NCI-H146 (cell line): ENCODE measurements at places on chromosomes 16 and 17.

GRCh38 chr16:13307851-13308250 is 406.5 kb downstream of the SHISA9 start:
- DNase-seq = no peak

DNA sequence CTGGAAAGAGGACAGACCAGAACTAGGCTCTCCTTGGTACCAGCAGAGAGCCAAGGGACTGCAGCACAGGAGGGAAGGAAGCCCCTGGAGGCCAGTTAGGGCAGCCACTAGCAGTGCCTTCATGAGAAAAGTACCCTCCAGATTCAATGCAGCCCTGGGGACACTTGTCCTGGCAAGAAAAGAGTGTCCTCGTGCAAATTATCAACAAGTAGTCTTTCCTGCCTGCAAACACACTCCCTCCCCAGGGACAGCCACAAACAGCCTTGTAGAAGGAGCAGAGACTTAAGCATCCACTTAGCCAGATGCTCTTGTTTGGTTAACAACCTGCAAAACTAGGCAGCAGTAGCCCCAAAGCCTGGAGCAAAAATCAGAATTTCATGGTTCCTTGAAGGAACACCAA is 24.3 kb downstream of the CENPV start:
- DNase-seq = no peak

GRCh38 chr17:79182176-79183042 is 107.8 kb downstream of the ENGASE start:
- no peak for DNase-seq

DNA sequence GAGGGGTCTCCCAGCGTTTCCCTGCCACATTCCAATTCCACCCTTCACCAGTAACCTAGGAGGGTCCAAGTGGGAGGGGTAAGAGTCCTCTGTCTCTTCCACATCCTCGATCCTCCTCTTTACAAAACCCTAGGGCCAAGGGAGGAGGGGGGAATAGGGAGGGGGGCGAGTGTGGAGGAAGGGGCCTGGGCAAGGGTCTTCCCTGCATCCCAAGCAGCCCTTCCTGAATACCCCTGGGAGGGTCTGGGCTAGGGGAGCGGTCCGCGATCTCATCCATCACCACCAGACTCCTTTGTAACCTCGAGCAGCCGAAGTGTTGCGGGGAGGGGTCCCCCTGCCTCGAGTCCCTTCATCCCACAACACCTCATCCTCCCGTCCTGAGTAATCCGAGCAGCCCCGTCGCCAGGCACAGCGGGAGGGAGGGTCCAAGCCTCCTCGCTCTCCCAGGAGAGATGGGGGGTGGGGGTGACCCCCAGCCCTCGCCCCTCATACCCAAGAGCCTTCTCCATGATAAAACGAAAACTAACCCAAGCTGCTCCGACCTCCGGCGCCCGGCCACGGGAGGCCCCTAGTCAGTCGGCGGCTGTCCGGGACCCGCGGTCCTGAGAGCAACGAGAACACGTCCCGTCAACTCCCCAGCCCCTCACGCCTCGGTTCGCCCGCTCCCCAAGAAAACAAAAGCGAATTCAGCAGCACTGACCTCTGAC is 502 bp downstream of the SMPD3 start:
- DNase-seq = peak; percentile 53

DNA sequence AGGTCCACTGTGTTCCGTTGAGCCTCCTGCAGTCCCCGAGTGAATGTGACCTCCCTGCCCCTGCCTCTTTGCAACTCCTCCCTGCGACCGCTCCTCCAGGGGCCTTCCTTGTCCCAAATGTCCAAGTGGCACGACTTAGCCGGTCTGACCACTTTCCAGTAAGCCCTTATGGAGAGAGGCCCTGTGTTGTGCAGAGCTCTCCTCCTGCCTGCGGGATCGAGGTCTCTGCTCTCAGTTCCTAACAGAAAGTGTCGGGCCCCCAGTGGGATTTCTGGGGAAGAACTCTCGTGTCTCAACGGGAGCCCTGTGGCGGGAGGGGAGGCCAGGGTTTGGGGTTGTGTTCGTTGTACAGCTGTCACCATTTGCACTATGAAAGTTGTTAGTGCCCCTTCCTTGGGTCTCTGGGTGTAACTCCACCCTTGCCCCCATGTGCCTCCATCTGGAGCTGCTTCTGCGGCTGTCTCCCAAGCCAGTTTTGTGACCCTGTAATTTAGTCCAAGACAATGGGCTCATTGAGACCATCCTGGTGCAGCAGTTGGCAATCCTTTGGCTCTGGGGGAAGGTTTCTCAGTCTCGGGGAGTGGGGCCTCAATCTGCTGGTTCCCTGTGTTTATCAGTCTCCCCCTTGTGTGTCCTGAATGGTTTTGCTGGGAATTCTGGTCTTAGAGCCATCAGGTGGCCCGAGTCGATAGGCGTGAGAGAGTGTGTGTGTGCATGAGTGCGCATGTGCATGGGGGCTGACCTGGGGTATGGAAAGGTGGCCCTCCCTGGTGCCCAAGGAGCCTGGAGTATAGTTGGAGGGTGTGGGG is 234.5 kb downstream of the SEC14L1 start:
- DNase-seq = no peak

GRCh38 chr17:67469208-67469980 is 92.3 kb downstream of the PITPNC1 start:
- DNase-seq = no peak

DNA sequence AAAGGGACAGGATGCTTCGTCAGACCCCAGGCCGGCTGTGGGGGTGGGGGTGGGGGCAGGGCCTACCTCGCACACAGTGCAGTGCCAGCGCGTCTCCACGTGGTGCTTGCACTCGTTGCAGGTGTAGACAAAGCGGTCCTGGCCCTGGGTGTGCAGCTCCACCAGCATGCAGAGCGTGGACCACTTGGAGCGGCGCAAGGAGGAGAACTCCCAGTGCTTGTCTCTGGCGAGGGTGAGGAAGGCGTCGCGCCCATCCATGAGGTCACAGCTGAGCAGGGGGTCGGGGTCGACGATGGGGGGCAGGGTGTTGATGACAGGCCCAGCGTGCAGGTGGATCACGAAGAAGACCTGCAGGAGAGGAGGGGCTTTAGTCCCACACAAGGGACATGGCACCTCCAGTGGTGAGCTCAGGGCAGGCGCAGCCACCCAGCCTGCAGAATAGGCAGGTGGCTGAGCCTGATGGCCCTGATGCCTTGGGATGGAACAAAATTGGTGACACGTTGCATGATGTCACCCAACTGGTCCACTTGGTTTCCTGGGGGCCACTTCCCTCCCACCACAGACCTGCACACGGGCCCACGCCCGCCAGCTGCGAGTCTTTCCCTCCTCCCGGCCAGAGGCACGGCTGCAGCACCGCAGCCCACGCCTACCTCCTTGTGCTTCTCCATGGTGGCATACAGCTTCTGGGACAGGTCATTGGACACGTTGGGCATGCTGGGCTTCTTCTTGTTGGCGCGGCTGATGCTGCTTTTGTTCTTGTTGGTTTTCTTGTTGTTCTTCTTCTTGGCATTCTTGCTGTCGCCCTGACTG is 14.0 kb upstream of the TRAP1 start:
- no peak for DNase-seq

DNA sequence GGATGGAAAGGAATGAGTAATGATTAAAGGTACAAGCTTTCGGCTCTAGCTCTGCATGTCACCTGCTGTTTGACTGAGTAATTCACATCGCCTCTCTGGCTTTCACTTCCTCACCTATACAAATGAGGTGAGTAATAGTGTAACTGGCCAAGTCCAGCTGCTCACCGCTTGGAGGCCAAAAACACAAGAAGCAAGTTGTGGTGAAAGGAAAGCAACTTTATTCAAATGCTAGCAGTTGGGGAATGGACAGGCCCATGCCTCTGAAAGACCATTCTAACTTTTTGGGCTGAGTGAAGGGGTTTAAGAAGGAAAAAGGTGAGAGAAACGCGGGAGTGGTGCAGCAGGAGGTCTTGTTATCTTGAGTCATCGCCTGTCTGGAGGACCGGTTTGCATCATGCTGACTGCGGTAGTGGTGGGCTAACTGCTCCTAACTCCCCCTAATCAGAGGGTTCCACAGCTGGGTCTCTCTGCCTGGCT is 45.7 kb upstream of the CSNK2A2 start:
- DNase-seq = no peak

- DNase-seq = peak; percentile 53
Observed at GRCh38 chr17:73189417-73190099, 3.3 kb upstream of the COG1 start.

DNA sequence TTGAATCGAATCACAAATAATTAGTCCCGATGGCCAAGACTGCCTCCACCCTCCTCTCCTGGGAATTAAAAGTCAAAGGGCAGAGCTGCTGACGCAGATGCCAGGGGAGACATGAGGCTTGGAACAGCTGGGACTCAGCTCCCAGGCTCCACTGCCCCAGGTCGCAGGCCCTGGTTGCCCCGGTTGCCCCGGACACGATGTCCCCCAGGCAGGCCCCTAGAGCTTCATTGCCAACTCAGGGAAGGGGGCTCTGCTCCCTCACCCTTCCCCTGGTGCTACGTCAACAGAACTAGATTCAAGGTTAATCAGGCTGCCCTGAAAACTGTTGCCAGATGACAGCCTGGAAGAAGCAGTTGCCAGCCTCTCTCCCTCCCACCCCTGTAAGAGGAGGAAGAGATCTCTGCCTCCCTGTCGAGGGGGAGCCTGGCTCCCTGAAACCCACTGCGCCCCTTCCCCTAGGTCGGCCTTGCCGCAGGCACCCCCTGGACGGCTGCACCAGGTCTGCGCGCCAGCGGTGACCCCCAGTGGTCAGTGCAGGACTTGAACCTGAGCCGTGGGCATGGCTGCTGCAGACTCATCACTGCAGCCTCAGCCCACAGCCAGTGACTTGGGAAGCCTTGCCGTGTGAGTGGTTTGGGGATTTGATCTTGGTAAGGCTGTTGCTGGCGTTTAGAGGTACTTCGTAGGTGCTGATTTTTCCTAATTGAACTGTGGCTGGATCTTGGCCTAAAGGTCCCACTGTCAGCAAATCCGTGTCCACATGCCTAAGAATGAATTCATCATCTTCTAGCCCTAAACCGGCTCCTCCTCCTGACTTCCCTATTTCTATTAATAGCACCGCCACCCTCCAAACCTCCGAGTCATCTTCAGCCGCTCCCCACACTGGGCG is 84.1 kb upstream of the TOB1 start:
- DNase-seq = peak; percentile 67

DNA sequence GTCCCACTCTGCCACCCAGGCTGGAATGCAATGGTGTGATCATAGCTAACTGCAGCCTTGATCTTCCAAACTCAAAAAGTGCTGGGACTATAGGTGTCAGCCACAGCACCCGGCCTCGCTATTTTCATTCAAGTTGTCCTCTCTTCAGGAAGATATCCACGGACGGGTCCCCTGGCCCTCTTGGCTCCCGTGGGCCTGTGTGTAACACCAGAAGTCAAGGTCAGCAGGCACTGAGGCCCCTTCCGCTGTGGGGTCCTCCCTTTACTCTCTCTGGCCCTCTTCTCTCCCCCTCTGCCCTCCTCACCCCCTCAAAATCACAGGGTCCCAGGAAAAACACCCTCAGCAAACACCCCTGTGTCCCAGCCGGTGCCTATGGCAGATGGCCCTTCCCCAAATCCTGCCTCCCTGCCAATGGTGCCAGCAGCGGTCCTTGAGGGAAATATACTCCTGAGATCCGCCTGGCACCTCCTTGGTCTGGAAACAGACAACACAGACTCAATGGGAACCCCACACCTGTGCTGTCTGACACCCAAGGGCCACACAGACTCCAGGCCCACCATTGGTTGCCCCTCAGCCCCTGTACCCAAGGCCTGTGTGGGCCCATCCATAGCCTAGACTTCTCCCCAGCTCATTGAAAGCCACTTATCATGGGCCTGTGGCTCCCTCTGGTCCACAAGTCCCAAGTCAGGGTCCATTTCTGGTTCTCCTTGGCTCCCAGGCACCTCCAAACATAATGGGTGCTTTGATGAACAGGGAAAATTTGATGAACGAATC is 221.5 kb downstream of the ZNF423 start:
- DNase-seq = no peak

- no peak for DNase-seq
Observed at GRCh38 chr17:60138769-60139437, 10.9 kb upstream of the CA4 start.

DNA sequence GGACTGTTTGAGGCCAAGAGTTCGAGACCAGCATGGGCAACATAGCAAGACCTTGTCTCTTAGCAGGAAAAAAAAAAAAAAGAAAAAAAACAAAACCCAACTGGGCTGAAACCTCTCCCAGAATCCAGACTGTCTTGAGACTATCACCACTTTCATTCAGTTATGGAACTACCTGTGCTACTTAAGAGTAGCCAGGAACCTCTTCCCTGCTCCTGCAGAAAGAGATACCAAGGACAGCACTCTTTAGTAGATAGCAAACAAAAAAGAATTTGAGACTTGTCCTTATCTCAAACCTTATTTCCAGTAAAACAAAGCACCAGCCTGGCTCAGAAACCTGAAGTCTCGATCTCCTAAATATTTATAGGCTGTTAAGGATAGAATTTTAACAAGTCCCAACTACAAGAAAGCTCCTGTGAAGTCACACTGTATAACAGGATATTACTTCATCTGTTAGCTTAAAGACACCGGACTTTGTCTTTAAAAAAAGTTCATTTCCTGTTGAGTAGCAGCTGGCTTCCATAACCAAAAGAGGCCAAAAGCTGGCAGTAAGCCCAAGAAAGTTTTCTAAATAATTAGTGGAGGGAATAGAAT is 5.1 kb downstream of the CDR2 start:
- DNase-seq = peak; percentile 10

GRCh38 chr17:63274146-63274545 is 172.0 kb downstream of the CYB561 start:
- DNase-seq = no peak

DNA sequence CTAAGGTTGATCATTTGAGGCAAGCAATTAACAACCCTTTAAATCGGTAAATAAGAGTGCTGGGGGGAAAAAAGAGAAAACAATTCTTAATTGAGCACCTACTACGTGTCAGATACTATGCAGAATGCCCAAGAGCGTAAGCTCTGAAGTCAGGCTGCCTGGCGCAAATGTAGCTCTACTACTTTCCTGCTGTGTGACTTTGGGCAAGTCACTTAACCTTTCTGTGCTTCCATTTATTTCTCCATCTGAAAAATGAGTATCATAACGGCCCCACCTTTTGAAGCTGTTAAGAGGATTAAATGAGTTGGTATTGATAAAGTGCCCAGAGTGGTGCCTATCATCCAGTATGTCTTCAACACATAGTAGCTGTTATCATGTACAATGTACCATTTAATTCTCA is 102.0 kb downstream of the CACNG3 start:
- DNase-seq = no peak

GRCh38 chr17:27627514-27627913 is 3.5 kb upstream of the LGALS9 start:
- DNase-seq = no peak

- peak; percentile 10 for DNase-seq
Observed at GRCh38 chr17:47717261-47717697, 15.8 kb upstream of the TBX21 start.

- DNase-seq = no peak
Observed at GRCh38 chr17:79650861-79651260, 40.0 kb upstream of the RBFOX3 start.

- DNase-seq = no peak
Observed at GRCh38 chr16:15641753-15642556, 999 bp downstream of the MARF1 start.

DNA sequence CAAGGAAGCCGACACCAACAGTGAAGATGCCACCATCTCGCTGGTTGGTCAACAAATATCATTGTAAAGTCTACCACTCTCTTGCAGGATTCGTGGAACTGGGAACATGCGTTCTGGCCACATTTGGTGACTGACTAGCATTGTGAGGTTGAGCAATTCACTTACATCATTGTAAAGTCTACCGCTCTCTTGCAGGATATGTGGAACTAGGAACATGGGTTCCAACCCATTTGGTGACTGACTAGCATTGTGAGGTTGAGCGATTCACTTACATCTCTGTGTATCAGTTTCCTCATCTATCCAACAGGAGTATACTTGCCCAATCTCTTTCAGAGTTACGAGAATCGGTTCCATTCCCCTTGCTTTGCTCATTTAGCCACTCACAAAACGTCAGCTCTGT is 42.6 kb upstream of the RPH3AL start:
- DNase-seq = no peak
